Activated T-cell treated with anti-CD3 and anti-CD28 coated beads for 48 hours (primary cell): ENCODE measurements at places on chromosomes 13 and 19.

GRCh38 chr19:48615231-48616040 lies 560 bp upstream of the FAM83E start:
- DNase-seq = no peak

- DNase-seq = no peak
These were observed 3.9 kb upstream of the GSK3A start for GRCh38 chr19:42246143-42246921.

DNA sequence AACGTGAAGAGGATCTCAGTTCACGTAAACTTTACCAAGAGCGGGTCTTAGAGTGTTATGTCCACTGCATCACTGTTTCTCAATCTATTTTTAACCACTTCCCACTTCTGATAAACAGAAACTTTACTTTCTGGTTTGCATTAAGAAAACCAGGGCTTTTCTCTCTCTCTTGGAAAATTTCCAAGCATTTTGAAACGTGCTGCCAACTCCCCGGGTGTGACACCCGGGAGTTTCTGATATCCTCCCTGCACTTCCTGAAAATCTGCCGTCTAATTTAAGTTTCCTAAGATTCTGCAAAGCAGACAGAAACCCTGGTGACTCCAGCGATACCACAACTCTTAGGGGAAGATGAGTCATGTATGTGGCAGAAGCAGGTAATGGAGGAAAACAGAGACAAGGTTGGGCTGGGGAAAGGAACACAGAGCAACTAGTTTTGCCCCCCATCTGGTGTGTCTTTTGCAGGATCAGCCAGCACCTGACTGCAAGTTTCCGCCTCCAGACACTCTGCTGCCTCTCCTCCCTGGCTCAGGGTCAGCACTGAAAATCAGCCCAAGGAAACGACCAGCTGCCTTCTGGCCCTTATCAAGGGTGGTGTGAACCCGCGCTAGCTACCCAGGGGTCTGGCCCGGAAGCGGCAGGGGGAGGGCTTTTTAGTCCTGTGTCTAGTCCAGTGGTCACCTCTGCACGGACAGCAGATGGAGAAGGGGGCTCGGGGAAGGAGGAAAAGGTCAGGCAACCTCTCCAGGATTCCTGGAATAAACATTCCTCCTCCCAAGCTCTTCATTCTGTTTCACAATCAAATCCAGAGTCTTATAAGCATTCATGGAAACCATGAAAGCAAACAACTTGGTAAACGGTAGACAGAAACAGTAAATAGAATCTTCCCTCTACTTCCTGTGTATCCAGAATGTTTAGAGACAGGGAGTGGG lies 11.3 kb upstream of the FFAR2 start:
- DNase-seq = peak; percentile 5

DNA sequence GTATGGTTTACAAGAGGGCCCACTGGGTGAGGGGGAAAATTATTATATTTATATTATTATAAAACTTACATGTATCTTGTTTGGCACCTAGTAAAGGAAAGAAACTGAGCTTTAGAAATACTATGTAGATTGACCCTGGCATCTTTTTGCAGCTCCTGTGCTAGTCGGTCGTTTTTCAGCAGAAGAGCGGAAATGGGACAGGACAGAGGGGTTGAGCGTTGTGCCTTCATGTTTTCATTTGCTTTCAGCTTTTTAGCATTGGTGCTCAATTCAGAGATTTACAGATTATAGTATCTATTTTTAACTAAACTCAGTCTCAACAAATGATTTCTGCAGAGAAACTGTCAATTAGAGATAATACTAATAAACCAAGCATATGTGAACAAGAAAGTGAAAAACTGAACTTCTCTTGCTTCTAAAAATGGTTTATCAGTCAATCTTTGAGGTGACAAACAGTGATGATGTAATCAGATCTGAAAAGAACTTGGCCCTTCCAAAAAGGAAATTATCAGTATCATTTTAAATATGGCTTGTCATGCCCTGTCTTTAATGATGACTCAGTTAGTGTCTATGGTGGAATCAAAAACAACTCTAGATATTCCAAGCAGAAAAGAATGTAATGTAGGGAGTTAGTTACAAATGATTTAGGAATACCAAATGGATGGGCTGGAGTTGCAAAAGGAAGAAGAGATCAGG lies 56.9 kb upstream of the KCTD4 start:
- no peak for DNase-seq

DNA sequence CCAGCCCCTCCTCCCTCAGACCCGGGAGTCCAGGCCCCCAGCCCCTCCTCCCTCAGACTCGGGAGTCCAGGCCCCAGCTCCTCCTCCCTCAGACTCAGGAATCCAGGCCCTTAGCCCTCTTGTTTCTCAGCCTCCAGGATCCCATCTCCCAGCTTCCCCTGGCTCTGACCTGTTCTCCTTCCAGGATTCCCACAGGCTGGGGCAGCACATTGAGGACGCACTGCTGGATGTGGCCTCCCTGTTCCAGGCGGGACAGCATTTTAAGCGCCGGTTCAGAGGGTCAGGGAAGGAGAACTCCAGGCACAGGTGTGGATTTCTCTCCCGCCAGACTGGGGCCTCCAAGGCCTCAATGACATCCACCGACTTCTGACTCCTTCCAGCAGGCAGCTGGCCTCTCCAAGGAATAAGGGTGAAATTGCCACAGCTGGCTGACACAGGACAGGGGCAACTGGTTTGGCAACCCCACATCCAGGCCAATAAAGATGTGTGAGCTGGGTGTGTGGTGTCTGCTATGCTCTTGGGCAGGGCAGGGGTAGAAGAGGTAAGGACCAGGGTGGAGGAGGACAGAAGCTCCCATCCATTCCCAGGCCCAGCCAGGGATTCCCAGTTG lies 22.4 kb downstream of the CPT1C start:
- DNase-seq = no peak

DNA sequence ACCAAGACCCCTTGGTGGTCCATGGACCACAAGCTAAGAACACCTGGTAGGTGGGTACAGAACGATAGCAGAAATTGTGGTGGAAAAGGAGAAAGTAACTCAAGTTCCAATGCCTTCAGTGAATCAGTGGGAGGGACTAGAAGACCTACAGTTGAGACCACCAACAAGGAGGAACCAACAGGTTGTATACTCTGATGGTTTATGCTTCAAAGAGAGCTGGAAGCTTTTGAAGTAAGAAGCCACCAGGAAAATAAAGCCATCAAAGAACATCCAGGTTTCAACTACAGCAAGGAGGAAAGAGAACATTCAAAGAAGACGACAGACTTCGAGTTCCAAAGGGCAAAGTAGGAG lies 42.4 kb downstream of the DIAPH3 start:
- no peak for DNase-seq

GRCh38 chr13:24185591-24186232 lies 25.2 kb downstream of the SPATA13 start:
- DNase-seq = no peak

- DNase-seq = no peak
These were observed 8.1 kb downstream of the PSG7 start for GRCh38 chr19:42928896-42929295.

DNA sequence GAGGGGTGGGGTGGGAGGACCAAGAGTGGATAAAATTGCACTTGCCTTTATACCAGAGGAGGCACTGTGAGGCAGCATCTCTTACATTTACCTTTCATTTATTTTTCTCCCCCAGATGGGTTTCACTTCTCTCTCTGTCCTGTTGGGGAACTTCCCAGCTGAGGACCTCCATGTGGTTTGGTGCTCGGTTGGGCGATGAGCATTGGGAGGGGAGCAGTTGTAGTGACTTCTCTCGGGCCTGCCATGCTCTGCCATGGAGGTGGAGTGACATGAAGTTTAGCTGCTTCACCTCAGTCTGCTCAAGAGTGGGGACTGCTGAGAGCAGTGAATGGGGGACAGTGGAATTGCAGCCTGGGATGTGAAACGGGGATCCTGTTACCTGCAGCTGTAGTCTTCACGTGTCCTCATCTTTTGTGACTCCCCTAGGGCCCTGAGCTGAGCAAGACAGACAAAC lies 23.1 kb upstream of the CXCL17 start:
- no peak for DNase-seq

GRCh38 chr13:61258185-61258584 lies 157.5 kb downstream of the PCDH20 start:
- DNase-seq = no peak

DNA sequence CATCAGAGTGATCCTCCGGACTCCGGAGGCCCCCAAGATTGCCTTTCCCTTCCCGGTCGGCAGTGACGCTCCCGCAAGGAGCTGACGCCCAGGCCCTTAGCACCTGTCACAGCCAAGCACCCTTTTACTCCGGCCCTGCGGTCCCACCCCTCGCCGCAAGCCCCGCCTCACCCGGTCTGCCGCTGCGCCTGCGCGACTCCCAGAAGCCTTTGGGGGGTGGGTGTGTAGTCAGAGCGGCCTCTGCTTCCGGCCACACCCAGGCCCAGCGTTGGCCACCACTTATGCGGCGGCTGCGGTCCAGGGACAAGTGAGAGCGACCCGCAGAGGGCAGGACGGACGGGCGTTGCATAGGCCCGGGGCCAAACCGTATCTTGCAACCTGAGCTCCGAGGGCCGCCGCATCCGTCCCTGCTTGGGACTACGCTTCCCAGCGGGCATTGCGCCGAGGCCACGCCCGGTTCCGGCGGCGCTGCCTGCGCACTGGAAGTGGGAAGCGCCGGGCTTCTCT lies 441 bp upstream of the ZFP28 start:
- peak; percentile 83 for DNase-seq

- DNase-seq = no peak
These were observed 61.8 kb downstream of the AKAP11 start for GRCh38 chr13:42333613-42334328.
